Cortex of kidney (tissue), 1 donor: ENCODE measurements at places on chromosomes 6 and 20.

DNA sequence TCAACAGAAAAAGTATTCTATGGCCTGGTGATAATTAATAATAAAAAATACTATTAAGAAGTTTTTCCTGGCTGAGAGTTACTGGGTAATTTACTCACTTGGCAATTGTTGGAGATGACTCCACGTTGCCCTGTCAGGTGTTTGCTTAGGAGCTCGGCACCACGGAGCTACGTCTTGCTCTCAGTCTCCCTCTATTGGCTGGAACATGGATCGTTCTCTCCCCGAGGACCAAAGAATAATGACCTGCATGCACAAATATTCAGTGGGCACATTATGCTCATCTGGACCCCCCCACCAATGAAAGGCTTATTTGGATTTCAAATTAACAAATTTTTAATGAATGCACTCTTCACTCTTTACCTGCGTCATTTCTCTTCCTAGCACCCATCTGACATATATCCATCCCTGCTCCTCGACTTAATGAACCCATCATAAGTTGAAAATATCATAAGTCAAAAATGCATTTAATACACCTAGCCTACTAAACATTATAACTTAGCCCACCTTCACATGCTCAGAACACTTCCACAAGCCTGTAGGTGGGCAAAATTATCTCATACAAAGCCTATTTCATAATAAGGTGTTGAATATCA lies 71.0 kb upstream of the CD83 start:
- DNase-seq, result no peak

- DNase-seq, result no peak
These were observed 642.6 kb downstream of the KIF16B start for GRCh38 chr20:15930311-15931305.

GRCh38 chr6:100470422-100471120 lies 5.8 kb upstream of the SIM1 start:
- no peak for DNase-seq

DNA sequence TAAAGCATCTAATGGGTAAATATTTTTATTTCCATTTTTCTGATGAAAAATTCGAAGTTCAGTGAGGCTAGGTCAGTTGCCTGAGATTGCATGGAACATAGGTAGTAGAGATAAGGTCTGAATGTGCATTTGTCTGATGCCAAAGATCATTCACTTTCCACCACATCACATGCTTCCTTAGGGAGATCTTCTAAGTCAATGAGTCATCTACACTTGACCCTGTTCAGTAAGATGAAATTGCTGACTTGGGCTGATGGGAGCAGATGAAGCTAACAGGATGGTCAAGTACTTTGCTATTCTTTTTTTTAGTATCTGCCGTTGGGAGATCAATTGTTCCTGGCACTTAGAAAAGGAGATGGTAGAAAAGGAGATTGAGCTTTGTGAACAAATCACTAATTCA lies 511.3 kb downstream of the PHF3 start:
- DNase-seq, result no peak

- no peak for DNase-seq
These were observed 41.1 kb upstream of the ZNF831 start for GRCh38 chr20:59122566-59122919.

GRCh38 chr6:28568515-28569108 lies 42.9 kb downstream of the GPX5 start:
- DNase-seq, result no peak

- no peak for DNase-seq
These were observed 212.2 kb upstream of the FOXA2 start for GRCh38 chr20:22796469-22797077.

DNA sequence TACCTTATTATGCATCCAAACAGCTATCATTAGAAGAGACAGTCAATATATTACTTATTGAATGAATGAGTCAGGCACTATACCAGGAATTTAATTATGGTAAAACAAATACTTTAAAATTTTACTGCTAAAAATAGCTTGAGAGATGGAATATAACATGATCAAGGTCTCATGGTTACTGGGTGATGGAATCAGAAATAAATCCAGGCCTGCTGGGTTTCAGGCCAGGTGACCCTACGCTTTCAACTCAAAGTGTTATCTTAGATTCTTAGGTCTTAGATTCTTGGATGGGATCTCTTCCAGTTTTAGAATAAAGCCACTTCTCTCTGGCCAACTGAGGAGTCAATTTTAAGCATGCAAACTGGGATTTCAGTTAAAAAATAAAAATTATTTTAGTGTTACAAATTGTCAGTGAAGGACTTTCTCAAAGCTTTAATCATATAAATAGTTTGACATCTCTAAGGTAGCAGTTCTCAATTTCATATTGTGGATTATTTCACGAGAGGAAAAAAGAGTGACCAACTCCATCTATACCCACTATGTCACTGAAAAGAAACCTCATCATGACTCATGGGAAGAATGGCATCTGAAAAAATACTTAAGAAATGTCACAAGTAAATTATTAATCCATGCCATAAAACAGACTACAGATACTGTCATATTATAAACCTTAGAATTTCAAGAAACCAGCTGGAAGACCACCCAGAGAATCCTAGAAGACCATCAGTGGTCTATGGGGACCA lies 283.4 kb upstream of the RUNX2 start:
- DNase-seq, result no peak
